ENCODE measurements at places on chromosomes 12 and 14.

DNA sequence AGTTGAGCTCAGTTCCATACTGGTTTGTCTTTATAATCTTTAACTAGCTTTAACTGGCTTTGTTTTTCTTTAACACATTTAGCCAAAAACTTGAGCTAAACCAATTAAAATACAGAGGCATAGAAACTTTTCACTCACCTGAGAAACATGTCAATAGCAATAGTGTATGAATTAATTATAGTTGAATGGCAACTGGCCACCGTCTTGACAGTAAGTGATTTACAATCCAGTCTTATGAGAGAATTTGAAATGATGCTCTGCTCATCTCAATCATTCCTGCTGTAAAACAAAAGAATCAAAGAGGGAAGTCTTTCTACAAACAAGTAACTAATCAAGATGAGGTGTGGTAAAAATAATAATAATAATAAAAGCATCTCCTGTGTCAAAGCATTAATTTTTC lies 86.6 kb upstream of the AMIGO2 start:
- no peak for DNase-seq

DNA sequence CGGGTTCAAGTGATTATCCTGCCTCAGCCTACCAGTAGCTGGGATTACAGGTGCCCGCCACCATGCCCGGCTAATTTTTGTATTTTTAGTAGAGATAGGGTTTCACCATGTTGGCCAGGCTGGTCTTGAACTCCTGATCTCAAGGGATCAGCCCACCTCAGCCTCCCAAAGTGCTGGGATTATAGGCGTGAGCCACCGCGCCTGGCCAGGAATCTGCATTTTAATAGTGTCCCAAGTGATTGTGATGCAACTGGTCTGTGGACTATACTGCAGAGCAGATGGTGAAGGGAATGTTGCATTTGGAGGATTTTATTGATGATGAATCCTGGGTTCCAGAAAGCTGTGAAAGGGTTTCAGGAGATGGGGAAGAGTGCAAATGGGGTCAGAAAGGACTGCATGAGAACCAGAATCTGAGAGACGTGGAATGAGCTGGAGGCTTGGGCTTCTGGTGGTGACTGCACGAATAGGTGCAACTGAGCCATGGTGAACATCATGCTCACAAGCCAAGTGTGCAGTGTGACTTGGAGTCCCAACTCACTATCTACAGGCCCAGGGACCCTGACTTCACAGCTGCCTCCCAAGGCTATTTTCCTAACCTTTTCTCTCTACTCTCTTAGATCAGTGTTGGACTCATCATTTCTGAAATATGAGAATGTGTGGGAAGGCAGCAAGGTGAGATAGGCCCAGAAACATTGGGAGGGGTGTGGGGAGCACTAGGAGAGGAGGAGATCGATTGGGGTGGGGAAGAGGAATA lies 4.5 kb downstream of the RPS26 start:
- DNase-seq: no peak

GRCh38 chr12:68497702-68498101 lies 113.0 kb upstream of the RAP1B start:
- DNase-seq: no peak

GRCh38 chr14:73754911-73755360 lies 40.8 kb upstream of the PNMA1 start:
- DNase-seq: no peak

- no peak for DNase-seq
Measured at GRCh38 chr12:53217931-53218307, 10.9 kb upstream of the ITGB7 start.

DNA sequence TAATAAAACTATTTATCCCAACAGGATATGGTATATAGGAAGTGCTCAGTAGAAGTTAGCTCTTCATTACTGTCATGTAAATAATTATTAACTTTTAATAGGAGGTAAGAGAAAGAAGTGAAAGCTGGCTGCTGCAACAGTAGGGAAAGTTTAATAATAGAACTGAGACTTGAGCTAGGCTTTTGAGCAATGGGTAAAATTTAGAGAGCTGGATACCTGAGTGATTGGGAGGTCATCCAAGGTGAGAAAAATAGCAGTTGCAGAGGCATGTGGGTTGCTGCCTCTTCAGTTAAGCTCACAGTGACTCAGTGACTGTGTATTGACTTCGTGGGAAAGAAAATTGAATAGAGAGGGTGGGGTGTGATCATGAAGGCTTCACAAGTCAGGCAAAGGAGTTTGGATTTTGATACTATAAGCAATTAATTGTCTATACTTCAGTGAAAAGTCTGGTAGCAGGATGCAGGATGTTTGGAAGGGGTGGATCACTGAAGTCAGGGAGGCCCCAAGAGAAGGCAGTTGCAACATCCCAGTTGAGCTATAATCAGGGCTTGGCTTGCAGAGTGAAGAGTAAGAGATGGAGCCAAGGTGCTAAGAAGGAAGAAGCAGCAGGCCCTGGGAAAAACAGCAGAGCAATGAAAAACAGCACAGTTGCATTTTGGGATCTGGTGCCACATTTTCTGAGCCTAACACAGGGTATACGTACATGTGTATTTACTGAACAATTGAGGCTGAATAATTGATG lies 172.0 kb upstream of the FRMD6 start:
- DNase-seq: no peak

DNA sequence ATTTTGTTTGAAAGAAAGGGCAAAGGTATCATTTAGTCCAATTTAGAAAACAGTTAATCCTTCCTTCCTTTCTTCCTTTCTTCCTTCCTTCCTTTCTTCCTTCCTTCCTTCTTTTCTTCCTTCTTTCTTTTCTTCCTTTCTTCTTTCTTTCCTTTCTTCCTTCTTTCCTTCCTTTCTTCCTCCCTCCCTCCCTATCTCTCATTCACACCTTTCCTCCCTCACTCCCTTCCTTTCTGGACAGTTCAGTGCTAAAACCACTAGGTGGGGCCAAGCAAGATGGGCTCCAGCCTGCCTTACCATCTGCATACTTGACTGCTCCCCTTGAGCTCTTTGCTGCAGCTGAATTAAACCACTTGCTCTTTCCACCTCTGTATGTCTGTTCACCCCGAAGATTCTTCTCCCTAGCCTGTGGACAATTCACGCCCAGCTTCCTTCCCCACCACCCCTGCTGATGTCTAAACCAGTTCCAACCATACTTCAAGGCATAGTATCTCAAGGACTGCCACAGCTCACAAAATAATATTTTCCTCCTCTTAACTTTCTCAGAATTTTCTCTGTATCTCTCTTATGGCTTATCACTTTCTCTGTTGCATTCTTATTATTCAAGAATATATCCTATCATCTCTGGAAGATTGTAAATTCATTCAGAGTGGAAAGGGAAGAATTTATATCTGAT lies 78.0 kb downstream of the DBX2 start:
- peak; percentile 64 for DNase-seq

DNA sequence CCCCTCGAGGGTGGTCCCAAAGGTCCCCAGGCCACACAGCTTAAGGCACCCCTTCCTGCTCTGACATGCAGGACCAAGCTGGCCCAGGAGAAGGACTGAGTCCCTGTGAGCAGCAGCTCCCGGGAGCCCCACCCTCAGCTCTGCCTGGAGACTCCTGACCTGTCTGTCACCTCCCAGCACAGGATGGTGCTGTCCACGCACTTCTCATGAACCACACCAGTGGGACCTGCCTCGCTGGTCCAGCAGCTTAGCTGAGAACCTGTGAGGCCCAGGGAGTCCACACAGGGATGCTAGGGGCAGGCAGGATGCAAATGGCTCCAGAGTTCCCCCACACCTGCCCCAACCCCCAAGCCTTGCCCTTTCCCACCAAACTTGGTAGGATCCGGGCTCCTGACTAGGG lies 27.7 kb downstream of the CCDC85C start:
- DNase-seq: no peak

DNA sequence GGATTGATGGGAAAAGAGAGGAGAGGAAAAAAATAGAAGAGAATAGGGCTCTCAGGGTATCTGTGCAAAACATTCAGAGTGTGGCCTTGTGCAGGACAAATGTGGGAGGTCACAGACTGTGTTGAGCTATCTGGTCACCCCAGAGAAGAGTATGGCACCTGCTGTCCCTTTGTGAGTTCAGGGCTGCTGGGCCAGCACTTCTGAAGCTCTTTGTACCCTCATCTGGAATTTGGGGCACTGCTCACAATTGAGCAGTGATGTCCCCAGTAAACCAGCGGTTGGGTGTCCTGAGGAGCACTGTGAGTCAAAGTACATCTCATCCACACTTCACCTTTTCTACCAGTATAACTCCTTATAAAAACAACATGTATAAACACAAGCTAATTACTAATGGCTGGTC lies 2.6 kb upstream of the KRT81 start:
- DNase-seq: no peak

GRCh38 chr12:7146228-7146627 lies 16.1 kb downstream of the CLSTN3 start:
- no peak for DNase-seq

- DNase-seq: no peak
Measured at GRCh38 chr12:70839544-70839943, 81.0 kb downstream of the PTPRR start.

- no peak for DNase-seq
Measured at GRCh38 chr14:56650048-56650447, 70.5 kb downstream of the TMEM260 start.

DNA sequence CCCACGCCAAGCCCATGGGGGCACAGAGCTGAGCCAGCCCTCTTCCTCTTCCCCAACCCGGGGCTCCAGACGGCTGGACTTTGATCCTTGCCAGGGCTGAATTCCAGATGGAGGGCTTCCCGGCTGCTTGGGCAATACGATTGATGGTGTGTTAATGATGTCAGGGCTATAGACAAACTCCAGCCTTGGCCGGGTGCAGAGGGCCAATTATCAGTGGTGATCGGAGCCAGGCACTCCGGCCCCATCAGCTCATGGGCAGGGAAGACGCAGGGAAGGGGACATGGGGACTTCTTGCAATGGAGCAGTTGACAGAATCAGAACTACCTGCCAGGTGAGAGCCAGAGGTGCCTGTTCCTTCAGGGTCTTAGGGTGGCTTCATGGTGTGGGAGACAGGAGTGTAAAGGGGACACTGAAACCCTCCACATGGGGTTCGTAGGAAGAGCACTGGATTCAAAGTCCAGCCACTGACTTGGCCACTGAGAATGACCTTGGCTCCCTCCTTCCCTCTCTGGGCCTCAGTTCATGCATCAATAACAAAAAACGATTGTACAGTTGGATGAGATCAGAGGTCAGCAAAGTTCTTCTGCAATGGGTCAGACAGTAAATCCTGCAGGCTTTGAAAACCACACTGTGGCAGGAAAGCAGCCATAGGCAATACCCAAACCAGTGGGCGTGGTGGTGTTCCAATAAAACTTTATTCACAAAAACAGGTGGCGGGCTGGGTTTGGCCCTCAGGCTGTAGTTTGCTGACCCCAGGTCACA lies 333.7 kb downstream of the MED13L start:
- DNase-seq: no peak

DNA sequence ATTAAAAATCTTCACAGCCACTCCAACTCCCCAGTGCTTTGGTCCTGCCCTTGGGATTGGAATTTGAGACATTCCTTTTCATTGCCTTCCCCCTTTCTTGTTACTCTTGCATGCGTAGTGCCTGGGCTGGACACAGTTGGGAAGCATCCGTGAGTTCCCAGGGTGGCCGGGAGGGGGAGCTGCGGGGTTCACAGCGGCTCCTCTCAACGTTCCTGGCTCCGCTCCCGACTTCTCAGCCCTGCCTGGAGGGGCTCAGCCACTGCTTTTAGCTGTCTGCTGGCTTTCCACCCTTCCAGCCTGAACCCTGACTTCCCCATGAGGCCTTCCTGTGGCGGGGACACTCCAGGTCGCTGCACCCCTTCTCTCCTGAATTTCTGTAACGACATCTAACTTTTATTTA lies 3.2 kb downstream of the TEX52 start:
- DNase-seq: no peak

DNA sequence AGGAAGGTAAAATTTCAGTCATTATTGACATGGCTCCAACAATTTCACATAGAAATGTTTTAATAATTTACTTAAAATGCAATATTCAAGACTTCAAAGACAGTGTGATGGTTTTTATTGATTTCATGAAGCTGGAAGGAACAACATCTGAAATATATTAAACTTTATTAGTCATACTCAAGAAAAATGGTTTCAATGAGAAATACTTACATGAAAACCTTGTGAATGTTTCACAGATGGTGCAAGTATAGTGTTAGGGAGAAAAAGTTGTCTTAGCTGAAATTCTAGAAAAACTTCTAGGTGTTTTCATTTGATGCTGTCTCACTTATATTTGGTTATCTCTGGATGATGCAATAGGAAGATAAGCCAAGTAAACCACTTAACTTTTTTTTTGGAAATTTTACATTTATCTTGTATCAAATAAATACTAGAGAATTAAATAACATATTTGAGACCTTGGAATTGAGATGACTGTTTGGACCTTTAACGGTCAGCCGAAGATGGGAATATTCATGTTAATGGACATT lies 65.5 kb downstream of the PELI2 start:
- DNase-seq: no peak

DNA sequence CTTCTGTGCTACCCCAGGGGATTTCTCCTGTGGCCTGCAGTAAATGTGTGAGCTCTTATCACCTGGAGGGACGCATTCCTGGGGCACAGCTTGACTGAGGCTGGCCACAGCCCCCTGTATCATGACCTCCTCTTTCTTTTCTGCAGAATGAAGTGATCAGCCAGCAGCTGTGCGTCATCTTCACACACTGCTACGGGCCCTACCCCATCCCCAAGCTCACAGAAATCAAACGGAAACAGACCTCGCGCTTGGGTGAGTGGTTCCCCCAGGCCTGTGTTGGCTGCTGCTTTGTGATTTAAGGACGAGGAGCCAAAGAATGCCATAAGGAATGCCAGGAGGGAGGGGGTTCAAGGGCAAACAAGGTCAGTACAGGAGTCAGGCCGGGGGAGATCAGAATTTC lies 50.5 kb upstream of the PWP1 start:
- DNase-seq: no peak

DNA sequence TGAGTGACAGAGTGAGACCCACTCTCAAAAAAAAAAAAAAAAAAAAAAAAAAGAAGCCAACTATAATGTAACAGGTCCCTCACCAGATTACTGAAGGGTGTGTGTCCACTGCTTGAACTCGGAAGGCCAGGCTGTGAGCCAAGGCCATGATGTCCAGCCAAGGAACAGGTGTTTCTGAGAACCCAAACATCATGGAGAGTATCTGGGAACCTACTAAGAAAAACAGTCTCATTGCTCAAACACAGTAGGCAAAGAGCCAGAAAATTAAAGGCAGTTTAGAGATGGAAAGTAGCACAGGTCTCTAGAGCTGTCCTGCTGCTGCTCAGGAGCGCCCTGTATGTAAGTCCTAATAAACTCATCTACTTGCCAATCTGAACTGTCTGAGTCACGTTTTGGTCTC lies 12.5 kb upstream of the MAP4K5 start:
- DNase-seq: no peak

DNA sequence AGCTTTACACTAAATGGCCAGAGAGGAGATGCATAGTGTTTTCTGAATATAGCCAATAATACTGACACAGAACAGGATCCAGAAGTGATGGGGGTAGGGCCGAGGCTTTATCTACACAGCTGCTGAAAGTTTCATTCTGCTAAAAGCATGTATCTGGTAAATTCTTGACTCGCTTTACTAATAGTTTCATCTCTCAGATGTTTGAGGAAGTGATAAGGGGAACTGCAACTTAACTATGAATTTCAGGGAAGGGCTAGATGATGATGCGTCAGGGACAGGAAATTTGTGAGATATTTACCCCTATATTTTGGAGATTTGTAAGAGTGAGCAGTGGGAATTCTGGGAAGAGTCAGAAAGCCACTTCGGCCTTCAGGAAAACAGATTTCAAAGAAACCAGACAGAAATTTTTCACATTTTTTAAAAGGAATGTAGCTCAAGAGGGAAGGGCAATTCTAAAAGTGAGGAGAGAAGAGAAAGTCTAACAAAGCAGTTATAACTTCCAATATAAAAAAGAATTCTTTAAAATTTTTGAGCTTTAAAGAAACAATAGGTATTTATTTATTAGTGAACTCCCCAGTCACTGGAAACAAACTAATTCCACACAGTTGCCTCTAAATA lies 243.1 kb downstream of the BCAT1 start:
- peak; percentile 48 for DNase-seq
